D721Med (cell line): ENCODE measurements at places on chromosomes 4 and X.

GRCh38 chrX:72477781-72478181 is 94.9 kb downstream of the HDAC8 start:
- no peak for DNase-seq

DNA sequence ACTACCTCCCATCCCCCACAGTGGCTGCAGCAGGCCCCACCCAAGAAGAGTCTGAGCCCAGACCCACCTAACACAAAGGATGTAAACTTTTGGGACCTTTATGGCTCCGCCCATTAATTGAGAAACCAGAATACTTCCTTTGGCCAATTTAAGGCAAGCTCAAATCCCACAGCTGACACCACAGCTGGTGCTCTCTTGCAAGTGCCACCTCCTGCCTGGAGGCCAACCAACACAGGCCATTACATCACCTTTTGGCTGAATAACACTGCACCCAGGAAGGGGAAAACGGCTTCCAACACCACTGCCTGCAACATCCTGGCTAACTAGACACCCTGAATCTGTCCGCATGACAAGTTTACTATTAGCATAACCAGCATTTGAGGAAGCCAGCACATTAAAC is 248.8 kb downstream of the PRDM5 start:
- no peak for DNase-seq

GRCh38 chr4:161841759-161842158 is 322.0 kb downstream of the FSTL5 start:
- no peak for DNase-seq

DNA sequence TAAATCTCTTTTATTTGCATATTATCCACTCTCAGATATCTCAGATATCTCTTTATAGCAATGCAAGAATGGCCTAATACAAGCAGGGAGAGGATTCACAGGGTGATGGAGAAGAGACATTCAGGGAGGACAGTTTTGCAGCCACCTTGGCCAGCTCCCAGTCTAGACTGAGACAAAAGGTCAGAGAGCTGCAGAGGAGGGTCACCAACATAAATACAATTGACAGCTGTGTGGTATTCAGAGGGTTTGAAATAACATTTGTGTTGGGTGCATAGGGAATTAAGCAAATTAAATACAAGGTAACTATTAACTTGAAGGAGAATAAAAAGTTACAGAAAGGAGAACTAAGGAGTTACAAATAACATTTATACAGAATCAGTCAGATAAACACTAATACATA is 189.5 kb upstream of the TAPT1 start:
- no peak for DNase-seq

GRCh38 chr4:174946246-174946645 is 28.1 kb downstream of the ADAM29 start:
- no peak for DNase-seq

DNA sequence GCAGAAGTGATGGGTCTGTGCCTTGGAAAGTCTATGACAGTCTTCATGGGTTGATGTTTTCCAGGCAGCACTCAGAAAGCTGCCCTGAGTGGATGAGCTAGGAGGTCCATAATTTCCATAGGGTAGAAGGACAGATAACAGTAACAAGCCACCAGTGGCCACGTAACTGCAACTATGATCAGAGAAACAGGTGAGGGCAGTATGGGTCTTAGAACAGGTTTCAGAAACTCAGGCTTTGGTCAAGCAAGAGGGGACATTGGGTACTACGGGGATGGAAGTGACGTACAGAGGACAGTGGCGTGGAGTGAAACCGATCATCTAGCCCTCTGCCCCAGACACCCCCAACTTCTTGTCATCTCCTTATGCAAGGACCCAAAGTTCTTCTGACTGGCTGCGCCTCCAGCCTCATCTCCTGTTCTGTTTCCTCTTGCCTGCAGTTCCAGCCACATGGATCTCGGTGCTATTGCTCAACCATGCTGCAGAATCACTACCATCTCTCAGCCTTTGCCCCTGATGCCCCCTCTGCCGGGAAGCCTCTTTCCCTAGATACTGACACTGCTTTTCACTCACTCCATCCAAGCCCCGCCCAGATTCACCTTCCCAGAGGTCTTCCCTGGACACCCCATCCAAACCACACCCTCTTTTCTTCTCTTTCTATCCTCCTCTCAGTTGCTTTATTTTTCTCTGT is 123.4 kb downstream of the MFAP3L start:
- DNase-seq: no peak
